Putamen (tissue), 1 donor: ENCODE measurements at places on chromosomes 3 and 15.

DNA sequence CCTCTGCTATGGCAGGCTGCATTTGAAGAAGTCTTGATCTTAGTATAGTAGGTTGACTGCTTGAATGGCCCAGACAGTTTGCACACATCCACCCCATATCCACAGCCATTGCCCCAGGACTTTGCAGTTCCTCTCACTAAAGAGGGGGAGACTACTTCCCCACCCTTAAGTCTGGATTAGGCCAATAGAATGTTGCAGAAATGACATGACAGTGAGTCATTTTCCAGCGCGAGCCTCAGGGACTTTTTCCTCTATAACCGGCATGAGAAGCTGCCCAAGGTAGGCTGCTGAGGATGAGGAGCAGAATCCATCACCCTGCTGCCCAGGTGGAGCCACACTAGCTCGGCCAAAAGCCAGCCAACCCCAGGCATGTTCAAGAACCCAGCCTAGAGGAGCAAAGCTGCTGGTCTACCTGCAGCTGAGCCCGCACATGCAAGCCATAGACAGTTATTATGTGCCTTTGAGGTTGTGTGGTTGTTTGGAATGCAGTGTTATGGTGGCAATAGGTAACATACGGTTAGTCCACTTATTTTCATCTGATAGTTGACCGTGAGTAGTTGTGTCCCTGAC is 113.9 kb downstream of the TLE3 start:
- no peak for DNase-seq

DNA sequence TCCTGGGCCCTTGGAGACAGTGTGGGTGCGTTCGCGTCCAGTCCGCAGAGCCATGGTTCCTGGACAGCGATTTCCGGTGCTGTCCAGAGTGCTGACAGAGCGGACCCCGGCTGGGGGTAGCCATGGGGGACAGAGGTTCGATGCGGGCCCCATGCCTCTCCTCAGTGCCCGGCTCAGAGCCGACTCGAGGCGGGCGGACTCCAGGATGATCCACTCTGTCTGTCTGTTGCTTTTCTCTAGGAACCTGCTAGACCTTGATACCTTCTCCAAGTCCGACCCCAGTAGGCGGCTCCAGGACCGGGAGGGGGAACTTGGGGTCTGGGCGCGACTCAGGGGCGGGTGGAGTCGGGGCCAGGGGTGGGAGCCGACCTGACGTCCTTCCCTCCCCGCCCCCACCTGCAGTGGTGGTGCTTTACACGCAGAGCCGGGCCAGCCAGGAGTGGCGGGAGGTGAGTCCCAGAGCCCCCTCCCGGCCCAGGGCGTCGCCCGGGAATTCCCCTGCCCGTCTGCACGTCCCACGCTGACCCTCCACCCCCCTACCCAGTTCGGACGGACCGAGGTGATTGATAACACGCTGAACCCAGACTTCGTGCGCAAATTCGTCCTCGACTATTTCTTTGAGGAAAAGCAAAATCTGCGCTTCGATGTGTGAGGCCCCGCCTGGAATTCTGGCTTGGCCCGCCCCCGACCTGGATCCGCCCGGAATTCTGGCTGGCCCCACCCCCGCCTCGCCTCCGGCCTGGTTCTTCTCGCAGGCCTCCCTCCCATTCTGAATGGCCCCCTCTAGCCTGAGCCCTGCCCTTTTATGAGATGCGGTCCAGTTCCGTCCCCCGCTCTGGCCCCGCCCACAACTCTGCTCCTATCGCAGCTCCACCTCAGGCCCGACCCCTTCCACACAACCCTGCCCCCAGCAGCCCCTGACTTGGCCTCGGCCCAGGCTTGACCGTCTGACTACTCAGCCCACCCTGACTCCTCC is 1.0 kb downstream of the CPNE9 start:
- DNase-seq, result no peak

DNA sequence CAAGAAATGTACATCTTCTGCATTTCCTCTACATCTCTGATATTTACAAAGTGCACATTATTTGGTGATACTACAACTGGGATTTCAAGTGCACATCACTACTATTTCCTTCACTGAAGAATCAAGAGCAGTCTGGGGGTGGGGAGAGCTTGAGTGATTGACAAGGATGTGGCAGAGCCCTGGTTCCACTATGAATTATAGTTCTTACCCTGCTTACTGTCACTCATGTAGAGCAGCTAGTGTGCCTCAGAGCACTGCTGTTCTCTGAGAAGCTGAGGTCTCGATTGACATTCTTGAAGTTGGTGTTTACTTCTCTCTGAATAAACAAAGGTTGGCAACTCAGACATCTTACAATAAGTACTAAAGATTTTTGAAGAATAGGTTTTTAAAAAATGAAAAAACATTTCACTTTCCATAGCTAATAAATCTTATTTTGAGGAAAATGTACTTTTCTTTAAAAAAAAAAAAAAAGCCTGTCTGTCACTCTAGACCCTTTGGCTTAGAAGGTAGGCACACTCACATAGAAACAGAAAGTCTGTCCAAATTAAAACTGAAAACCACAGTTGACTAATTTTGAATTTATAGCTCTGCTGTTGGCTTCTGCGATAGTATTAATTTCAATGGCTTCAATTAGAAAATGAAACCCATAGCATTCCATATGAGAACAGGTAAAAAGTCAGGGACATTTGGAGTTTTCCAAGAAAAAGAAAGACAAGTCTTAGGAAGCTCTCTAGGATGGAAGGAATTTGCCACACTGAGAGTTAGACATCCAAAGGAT is 5.6 kb downstream of the GREM1 start:
- no peak for DNase-seq

DNA sequence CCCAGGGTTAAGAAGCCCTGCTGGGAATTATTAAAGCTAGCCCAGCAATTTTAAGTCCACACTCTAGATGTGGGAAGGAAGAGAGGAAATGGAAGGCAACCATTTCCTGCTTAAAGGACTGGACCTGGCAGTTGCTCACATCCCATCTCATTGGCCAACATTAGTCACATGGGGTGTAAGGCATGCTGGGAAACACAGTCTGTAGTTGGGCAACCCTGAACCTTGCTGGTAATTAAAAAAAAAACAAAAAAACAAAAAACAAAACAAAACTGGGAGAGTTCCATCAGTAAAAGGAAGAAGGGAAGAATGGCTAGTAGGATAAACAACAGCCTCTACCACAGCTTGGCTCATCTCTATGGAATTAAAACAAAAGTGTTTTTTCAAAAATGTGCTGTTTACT is 136.0 kb downstream of the VGLL4 start:
- no peak for DNase-seq

DNA sequence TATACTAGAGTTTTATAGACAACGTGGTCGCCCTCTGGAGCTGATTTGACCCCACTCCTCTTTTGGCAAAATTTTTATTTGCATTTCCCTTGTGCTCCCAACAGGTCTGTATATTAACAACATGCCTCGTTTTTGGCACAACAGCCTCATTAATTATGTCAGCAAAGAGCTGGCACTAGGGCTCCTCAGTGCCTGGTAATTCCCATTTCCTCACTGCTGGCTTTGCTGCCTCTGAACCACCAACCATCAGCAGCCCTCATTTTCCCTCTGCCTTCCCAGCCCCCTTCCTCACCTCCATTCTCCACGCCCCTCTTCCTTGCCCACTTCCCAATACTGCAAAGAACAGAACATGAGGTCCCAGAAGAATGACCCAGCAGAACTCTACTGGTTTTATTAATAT is 204.8 kb downstream of the ABHD5 start:
- DNase-seq, result no peak

DNA sequence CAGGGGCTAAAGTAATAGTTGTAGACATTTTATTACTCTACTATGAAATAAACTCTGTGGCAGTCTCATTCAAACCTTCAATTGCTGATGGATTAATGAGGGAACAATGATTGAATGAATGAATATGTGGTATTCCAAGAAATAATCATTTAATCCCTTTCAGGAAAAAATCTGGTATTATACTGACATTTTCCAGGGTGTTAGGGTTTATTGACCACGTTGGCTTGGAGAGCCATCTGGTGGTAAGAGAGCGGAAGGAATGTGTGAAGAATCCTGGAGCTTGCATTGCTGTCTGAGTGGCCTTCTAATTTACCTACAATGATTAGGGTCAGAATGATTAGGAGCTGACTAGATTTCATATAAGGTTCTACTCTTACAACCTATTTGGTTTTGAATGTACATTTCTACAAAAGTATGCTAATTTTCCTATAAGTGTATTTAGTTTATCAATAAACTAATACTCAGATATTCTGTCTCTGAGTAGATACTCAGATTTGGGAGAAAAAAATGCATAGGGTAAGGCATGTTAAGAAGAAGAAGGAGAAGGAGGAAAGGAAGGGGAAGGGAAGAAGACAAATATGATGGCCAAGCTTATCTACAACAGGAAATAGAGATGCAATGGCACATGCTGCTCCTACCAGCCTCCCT is 249.9 kb downstream of the ROBO1 start:
- peak; percentile 7 for DNase-seq

GRCh38 chr3:48516571-48516970 is 12.6 kb upstream of the SHISA5 start:
- no peak for DNase-seq

DNA sequence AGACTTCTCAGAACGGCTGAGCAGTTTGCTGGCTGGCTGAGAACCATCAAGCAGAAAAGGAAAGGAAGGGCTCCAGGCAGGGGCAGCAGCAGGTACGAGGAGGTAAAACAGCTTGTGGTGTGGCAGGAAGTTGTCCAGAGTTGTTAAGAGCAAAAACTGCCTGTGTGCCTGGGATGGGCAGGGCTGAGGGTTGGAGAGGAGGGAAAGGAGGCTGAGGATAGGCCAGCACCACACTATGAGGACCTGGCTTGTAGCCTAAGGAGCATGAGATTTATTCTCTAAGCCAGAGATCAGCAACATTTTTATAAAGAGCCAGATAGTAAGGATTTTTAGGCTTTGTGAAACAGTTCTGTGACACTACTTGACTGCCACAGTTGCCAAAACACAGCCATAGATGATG is 8.0 kb downstream of the IGSF10 start:
- no peak for DNase-seq

DNA sequence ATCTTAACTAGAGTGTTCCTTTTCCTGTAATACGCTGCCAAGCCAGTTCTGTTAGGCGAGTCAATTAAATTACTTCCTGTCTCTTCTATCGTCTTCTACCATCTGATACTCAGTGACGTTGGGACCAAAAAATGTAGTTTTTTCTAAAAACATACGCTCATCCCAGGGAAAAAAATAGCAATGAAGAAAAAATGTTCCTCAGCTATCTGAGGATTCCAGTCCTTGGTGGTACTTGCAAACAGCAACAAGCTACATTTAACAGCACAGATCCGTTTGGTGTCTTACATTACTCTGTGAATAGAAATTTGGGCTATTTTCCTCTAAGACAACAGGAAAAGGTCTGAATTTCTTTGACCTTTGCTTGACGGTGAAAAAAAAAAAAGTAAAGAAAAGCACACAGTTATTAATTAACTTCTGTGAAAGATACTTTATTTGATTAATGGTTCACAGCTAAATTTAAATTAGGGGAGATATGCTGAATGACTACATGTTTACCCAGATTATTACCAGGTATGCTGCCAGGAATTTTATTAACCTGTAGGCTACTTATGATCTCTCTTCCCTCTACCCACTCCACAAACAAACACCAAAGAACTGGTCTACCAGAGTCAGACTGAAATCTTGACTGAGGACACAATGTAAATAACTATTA is 254.4 kb upstream of the ZPLD1 start:
- no peak for DNase-seq

- DNase-seq, result no peak
Observed at GRCh38 chr15:75565062-75565970, 13.8 kb downstream of the PTPN9 start.

GRCh38 chr3:170751083-170751898 is 118.7 kb downstream of the RPL22L1 start:
- DNase-seq, result no peak

DNA sequence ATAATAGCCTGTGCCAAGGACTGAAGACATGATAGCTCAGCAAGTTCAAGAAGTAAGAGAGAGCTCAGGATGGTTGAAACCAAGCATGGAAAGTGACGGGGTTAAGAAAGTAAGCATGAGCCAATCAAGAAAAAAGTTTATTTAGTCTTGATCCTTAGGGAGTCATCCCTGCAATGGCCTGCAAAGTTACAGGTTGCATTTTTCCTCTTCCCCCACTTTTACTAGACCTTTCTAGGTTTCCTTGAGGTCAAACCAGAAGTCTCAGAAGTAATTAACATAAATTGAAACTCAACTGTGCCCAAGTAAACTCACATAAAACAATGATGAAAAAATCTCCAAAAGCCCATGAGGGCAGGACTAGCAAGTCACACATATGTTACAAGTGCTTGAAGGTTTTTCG is 250.9 kb downstream of the MAGI1 start:
- no peak for DNase-seq

DNA sequence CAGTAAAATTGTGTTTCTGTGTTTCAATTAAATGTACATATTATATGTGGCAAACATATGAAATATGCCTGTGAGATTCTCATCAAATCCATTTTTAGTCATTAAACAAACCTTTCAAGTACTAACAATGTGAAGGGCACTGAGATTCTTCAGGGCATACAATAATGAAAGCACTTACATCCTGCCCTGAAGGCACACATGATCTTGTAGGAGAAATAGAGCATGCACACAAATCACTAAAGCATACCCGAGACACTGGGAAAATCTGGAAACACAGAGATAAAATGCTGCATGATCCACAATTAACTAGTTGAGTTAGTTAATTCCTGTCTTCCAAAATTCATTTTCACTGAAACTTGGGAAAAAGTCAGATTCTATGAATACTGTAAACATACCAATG is 810.5 kb upstream of the NECTIN3 start:
- DNase-seq, result no peak

DNA sequence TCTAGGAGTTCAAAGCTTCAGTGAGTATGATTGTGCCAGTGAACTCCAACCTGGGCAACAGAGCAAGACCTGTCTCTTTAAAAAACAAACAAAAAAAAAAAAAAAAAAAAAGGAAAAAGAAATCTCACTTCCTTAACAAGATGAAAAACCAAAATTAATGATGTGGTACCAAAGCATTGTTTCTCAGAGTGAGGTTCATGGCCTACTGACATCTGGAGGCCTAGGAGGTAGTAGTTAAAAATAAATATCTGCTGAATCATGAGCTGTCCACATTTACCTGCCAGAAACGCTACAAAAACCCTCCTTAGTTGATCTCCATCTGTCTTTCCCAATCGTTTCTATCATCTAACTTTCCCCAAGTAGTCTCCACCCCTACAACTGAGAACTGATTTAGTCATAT is 51.2 kb downstream of the EPHA6 start:
- no peak for DNase-seq

- DNase-seq, result peak; percentile 2
Observed at GRCh38 chr15:95017666-95018328, 786.4 kb downstream of the MCTP2 start.

DNA sequence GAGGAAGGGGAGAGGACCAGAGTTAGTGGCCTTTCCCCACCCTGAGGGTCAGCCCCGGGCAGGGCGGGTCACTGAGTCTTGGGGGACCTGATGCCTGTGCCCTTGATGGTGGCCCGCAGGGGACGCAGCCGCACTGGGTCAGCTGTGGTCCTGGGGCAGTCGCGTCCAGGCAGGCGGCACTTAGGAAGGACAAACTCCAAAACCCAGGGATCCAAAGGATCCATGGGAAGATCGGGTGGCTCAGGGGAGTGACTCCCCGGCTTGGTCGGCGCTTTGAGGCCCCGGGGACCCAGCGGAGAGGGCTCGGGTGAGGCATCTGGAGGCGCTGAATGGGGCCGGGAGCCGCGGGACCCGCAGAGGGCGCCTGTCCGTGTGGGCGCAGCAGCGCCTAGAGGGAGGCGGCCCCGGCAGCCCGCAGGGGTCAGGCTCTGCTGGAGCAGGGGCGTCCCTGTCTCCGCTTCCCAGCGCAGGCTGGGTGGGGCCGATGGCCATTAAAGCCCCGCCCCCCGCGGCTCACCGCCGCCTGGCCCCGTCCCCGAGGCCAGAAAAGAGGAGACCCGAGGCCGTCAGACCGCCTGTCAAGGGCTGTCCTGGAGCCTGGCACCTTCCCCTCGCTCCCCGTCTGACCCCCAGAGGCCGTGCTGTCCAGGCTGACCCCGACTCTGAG is 17.5 kb downstream of the CIDEC start:
- no peak for DNase-seq
